Femur (tissue), 1 donor: ENCODE measurements at places on chromosomes 11 and 22.

- no peak for DNase-seq
Measured at GRCh38 chr11:69947059-69947792, 128.0 kb upstream of the FGF3 start.

- DNase-seq: peak; percentile 18
Measured at GRCh38 chr22:49964136-49965090, 3.8 kb downstream of the PIM3 start.

DNA sequence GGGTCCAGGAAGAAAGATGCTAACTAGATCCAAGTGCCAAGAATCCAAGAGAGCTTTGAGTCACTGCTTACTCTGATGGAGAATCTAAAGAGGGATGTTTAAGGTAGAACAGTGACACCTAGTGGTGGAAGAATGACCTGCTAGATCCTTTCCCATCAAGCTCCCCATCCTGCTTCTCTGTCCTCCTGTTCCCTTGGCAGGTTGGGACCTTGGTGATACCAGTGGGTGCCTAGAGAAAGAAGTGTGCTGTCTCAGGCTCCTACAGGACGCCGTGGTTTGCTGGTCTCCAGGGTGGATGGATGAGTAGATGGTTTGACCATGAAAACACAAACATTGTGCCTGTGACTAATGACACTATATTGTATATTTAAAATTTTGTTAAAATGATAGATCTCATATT is 383.7 kb downstream of the TMEM135 start:
- DNase-seq: peak; percentile 39

DNA sequence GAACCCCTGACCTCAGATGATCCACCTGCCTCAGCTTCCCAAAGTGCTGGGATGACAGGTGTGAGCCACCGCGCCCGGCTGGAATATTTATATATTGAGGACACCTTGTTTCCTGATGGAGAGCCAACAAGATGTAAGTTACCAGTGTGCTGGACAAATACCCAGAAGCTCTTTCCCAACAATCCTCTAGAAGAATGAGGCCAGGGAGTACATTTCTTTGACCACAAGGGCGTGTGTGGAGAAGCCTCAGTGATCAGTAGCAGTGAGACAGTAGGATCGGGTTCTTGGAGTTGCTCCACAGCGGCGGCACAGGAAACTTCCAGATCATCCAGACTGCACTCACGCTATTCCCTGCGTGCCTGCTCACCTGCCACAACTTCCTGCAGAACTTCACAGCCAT is 10.3 kb upstream of the POLA2 start:
- DNase-seq: no peak

- no peak for DNase-seq
Measured at GRCh38 chr22:31235081-31235480, 23.0 kb downstream of the LIMK2 start.

GRCh38 chr11:59668188-59668949 is 468 bp downstream of the PATL1 start:
- DNase-seq: no peak

- peak; percentile 26 for DNase-seq
Measured at GRCh38 chr11:16117989-16118756, 238.2 kb downstream of the SOX6 start.

DNA sequence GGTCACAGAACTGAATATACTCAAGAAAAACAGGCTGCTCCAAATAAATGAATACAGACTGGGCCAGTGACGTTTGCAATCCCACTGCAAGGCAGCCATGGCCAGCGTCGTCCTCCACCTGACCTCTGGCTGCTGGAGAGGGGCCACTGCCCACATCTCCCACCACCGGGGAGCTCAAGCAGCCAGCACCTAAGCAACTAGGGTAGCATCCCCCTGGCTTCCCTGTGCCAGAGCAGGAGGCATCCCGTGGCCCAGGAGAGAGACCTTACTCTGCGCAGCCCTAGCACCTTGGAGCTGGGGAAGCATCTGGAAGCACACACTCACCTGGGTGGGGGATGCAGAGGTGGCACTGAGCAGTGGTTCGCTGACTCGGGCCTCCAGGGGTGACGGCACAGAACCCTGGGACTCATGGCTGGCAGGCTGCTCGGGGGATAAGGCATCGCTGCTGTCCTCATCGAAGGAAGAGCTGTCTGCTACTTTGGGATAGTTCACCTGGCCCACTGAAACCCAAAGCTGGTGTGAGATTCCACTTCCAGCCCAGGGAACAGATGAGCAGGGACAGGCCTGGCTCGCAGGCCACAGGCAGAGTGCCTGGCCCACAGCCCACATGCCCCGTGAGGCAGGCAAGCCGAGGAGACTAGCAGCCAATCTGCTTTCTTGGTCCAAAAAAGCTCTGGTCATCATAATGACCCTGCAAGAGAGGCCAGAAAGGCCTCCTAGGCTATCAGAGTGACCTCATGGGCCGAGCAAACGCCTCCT is 53.7 kb downstream of the SGSM3 start:
- no peak for DNase-seq

DNA sequence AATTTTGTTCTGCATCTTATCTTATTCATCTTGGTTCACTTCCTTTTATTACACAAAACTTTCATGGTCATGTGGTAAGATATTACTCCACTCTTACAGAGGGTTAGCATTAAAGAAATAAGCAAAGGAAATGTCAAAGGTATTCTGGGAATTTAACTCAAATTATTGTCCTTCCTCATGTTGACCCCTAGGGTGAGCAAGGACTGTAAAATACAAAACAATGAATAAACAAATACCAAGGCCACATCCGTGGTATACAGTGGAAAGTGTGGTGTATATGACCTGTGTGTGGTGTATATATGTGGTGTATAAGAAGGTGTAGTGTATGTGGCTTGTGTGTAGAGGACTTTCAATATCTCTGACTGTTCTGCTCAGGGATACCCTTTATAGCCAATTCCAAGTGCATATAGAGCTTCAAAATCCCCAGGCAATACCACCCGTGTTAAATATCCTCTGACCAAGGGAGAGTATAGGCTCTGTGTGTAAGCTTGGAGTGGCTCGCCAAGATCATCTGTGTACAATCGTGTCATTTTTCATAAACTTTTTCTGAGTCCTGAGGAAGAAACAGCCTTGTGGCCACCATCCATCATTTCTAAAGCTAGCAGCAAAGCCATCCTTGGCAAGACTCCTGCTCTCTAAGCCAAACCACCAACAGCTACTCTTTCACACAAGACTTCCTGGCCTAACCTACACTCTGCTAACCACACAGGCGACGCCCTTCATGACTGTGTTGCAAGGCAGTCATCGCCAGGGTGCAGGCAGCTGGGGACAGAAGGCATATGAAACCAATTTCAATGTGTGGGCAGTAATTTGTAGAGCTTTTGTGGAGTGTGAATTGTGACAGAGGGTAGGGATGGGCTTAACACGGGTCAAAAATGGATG is 548.0 kb downstream of the ETS1 start:
- peak; percentile 88 for DNase-seq

DNA sequence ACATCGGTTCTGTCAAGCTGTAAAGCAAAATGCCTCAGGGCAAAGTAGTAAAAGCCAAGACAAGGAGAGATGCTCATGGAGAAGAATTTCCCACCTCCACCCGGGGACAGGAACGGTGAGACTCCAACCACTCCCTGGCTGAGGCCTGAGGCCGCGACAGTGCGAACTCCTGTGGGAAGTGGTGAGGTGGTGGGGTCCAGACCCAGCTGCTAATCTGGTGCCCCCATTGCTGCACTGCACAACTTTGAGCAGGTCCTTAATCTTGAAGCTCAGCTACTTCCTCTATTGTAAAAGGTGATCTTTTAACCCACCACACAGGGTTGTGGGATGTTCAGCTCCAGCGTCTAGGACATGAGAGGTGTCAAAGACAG is 83.9 kb downstream of the ZC3H12C start:
- no peak for DNase-seq

DNA sequence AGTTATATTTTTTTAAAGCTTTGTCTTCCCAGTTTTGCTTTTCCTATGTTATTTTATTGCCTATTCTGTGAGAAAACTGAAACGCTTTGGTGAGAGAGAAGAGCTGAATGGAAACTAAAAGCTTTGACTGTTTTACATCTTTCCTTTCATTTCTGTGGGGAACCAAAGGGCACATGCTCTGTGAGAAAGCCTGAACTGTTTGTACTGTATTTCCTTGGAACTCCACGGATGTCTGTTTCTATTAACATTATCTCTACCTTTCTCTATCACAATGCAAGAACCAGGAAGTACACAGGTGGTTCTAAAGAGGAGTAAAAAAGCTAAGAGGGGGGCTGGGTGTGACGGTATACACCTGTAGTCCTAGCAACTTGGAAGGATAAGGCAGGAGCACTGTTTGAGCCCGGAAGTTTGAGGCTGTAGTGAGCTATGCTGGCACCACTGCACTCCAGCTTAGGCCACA is 43.8 kb downstream of the CELF1 start:
- no peak for DNase-seq

DNA sequence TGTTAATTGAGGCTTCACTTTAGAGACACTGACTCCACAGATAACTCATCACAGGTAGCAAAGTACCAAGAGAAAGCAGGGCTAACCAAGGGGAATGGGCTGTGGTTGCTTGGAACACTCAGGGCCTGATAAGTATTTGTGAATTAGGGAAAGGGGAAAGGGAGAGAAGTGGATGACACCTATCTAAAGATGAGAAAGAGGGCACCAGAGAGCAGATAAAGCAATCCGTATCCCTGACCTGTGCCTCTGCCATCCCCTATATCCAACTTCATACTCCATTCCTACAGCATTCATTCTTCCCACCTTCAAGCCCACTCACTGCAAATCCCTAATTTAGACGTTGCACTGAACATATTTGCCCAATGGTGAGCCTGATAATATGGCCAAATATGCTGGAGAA is 43.0 kb upstream of the API5 start:
- DNase-seq: no peak

GRCh38 chr11:121344824-121345223 is 52.3 kb downstream of the SC5D start:
- DNase-seq: no peak

- DNase-seq: no peak
Measured at GRCh38 chr11:111376181-111376871, 2.7 kb downstream of the POU2AF1 start.

- DNase-seq: no peak
Measured at GRCh38 chr11:67656278-67656922, 5.9 kb upstream of the ACY3 start.

DNA sequence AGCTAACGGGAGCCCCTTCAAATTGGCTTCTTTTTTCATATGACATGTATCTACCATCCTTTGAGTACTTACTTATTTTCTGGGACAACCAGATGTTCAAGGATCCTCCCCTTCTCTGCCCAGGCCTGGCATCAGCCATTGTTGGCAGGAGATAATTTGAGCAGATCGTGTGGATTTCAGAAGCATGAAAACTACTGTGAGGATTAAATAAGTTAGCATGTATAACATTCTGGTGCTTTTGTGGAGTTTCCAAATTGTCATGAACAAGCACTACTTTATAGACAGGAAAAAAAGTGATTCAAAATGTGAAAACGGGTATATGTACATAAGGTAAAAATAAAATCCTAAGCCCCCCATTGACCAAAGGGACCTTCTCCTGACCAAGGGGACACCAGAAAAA is 2.1 kb upstream of the NADSYN1 start:
- DNase-seq: no peak

DNA sequence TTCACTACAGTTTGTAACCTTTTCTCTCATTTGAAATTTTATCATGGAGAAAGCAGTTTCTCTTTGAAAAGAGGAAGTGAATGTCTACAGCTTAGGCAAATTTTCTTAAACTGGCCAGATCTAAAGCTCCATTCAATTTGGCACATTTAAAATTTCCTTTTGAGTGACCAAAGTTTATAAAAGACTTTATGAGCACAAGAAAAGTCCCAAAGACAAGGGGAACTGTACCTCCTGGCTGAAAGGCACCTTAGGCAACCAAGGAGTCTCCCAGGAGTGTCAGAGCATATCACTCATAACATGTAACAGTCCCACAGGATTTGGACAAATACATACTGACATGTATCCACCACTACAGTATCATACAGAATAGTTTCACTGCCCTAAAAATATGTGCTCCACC is 41.3 kb downstream of the NARS2 start:
- no peak for DNase-seq

DNA sequence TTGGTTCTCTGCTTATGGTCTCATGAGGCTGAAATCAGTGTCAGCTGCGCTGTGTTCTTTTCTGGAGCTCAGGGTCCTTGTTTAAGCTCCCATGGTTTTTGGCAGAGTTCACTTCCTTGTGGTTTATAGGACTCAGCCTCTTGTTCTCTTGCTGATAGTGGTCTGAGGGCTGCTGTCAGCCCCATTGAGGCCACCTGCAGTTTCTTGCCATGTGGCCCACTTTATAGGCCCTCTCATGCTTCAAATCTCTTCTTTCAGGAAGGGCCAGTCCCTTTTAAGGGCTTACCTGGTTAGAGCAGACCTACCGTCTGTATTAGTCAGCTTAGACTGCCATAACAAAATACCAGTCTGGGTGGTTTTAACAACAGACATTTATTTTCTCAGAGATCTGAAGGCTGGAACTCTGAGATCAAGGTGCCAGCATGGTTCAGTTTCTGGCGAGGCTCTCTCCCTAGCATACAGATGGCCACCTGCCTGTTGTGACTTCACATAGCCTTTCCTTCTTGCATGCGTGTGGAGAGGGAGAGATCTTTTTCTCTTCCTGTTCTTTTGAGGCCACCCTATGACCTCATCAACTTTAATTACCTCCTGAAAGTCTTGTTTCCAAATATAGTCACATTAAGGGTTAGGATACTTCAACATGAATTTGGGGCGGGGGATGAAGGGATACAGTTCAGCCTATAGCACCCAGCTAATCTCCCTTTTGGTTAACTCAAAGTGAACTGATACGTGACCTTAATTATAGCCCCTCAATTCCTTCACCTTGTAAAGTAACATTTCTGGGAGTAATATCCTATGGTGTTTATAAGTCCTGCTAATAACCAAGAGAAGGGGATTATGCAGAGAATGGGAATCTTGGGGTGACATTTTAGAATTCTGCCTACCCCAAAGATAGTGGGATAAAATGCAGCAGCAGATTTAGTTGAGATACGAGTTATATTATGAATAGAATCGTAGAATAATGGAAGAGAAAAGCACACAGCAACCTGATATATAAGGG is 131.8 kb downstream of the UVRAG start:
- DNase-seq: no peak

- no peak for DNase-seq
Measured at GRCh38 chr11:37727371-37727770, 1129.3 kb upstream of the RAG2 start.
